ENCODE measurements at places on chromosomes 4 and X.
A peak's percentile ranks its signal among the peaks of the same experiment; 100 is the strongest.

- DNase-seq: no peak
These were observed 10.0 kb downstream of the ZFP42 start for GRCh38 chr4:188005561-188005960.

DNA sequence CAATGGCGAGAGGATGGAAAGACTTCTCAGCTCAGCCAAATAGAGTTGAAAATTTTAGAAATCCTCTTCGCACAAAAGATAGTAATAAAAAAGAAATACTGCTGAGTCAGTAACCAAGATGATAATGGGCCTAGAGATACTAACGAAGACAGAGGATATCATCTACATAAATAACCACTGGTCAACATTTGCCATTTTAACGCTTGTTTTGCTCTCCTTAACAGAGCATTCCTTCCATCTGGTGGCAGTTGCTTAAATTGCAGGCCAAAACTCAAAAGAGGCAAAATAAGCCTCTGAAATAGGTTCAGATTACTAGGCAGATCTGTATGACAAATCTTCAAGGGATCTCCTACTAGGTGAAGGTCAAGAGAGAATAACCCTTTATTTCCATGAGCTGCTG lies 51.7 kb upstream of the MCF2 start:
- DNase-seq: no peak

DNA sequence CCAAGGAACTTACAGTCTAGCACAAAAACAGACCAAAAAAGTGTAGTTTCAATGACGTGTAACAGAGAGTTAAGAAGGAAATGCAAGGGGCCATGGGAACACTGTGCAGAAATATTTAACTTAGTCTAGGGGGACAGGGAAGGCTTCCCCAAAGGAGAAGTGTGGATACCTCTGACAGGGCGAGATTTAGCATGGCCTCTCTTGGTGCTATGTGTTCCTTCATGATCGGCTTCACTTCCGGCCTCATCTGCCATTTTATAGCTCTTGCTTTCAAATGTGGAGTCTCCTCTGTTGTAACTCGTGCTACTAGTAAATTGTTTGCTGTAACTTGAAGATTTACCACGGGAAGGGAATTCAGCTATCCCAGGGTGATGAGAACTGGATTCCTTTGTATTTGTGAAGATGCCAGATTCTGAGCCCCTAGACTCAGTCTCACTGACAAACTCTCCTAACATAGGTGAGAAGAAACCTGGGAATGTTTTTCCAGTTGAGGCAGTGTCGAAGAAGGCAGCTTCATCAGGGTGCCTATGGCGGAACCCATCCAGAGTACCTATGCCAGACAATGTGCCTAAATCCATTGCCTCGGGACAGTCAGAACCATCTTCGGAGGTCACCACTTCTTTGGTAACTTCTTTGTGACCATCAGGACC lies 5.0 kb downstream of the FGA start:
- no peak for DNase-seq

DNA sequence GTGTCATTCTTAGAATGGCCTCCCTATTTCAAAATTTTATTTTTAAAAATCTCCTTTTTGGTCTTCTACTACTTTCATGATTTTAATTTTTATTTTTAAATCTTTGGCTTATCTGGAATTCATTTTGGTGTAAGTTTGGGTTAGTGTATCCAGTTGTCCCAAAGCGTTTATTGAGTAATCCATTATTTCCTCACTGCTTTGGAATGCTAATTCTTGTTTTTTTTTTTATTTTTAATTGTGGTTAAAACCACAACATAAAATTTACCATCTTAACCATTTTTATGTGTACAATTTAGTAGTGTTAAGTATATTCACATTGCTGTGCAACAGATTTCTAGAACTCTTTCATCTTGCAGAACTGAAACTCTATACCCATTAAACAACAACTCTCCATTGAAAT lies 8.7 kb downstream of the CITED1 start:
- no peak for DNase-seq

- peak; percentile 89 for DNase-seq
These were observed 201.1 kb upstream of the BCOR start for GRCh38 chrX:40298572-40299479.

DNA sequence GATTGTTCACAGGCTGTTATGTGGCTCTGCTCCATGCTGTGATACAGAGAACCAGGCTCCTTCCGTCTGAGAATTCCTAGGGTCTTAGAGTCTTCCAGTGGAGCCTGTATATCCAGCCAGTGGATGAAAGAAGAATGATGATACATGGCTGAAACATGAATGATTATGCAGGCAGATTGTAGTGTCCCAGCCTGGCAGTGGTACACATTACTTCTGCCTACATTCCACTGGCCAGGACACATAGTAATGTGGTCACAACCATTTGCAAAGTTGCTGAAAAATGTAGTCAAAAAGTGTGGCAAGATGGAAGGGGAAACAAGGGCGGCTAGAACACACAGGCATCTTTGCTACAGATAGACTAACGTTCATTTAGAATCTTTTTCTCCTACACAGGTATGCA lies 4.5 kb upstream of the GBA3 start:
- peak; percentile 62 for DNase-seq

DNA sequence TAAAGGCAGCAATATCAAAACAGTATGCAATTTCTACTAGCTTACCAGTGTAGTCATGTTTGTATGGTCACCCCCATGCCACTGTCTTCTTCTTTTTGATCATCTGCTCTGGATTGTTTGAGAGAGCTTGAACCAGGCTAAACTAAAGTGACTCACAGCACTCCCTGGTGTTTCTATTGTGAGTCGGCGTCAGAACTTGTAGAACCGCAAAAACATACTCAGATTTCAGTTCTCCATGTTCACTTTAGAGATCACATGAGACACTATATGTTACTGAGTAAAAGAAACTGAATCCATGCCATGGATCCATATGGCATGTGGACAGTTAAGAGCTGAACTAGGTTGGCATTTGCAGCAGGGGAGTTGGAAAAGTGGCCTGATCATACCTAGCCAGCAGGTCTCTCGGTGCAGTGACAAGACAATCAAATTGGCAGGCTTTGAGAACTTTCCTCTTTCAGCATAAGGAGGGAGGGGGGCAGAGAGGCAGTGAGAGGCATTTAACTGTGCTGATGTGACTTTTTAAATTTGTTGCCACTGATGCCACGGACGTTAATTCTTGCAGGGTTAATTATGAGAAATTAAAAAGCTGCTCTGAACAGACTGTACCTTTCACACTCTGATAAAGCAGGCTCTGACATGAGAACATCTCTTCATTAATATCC lies 88.4 kb downstream of the AFF2 start:
- DNase-seq: no peak

GRCh38 chr4:185275501-185275900 lies 66.1 kb downstream of the SNX25 start:
- no peak for DNase-seq

DNA sequence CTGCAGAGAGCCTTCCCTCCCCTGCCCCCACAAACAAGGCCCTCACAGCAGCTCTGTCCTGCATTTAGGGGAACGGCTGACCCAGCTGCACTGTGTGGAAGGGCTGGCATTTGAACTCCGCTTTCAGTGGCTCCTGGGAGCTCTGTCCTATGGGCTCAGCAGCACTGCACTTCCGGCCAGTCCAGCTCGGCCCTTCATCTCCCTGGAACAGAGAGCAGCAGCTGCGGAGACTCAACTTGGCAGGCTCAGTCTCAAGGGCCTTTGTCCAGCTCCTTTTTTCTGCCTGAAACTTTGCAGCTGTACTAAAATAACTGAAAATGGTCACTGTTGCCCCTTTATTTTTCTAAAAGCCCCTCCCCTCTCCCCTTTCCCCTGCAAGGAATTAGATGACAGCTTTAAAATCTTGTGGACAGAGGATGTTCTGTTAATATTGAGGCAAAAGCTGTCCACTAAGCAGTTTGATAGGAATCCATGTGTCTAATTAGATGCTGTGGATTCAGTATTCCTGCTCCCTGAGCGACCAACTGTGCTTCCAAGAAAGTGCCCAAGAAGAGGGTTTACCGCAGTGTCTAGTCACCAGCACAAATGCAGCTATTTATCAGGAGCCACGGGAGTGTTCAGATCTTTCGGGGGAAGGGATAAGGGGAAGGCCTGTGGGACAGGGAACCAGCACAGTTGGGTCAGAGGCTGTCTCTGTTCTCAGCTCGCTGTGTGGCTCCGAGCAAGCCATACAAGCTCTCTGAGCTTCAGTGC lies 133.1 kb downstream of the AFAP1 start:
- DNase-seq: peak; percentile 64

GRCh38 chr4:145799223-145799622 lies 119.3 kb downstream of the C4orf51 start:
- DNase-seq: no peak

DNA sequence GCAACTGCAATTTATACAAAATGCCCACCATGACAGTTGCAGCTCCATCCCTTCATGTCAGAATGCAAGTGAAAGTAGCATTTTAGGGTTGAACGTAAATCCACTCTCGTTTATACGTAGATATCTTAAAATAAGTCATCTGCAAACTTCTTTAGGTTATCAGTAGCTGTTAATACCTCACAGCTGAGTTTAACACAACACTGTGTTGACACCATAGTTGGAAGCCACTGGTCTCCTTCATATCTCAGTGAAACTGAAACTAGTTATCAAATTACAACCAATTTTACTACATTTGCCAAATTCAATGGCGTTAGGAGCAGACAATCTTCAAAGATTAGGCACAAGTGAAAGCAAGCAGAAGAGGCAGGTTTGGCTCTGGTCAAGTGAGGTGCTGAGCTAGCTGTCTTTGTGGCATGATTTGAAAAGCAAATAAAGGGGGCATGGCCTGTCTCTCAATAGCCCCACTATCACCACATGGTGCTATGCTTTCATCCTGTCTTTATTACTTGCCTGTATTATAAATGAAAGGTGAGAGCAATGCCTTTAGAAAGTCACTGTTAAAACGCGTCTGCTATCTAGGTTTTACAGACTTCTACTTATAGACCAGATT lies 12.3 kb downstream of the PPP3CA start:
- DNase-seq: no peak

GRCh38 chr4:7096236-7096635 lies 28.4 kb upstream of the GRPEL1 start:
- no peak for DNase-seq

- no peak for DNase-seq
These were observed 140.2 kb upstream of the KLF3 start for GRCh38 chr4:38523524-38524448.

- DNase-seq: peak; percentile 70
These were observed 586 bp downstream of the BCAP31 start for GRCh38 chrX:153723351-153724251.

GRCh38 chr4:44675366-44675765 lies 2.9 kb upstream of the GUF1 start:
- no peak for DNase-seq

DNA sequence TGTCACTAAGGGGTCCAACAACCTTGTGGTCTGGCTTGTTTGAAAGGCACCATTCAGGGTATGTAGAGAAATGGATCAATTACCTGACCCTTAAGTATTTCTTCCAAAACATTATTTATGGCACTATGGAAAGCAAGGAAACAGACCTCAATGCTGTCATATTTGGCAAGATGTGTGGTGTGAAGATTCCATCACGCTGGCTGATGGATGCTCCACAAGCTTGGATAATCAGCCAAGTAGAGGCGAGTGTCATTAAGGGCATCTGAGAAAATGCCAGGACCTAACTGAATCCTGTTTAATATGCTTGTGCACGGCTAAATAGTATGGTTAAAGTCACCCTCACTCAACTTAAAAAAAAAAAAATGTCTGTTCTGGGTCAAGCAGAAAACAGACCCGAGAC lies 120.7 kb downstream of the COMMD8 start:
- DNase-seq: no peak

- DNase-seq: no peak
These were observed 122.5 kb upstream of the CLNK start for GRCh38 chr4:10806953-10807645.

DNA sequence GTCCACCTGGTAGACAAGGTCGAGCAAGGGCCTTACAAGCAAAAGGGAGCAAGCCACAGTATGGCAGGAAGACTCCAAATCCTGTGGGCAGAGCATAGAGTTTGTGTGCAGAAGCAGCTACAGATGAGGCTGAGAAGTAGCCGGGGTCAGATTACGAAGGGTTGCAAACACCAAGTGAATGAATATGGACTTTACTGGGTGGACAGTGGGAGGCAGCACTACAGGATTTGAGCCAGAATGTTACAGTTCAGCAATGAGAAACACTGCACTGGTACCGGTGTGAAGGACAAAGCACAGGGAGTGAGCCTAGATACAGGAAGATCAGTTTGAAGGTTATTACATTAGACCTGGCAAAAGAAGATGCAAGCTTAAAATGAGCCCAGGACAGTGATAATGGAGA lies 46.1 kb upstream of the HOPX start:
- DNase-seq: peak; percentile 63

DNA sequence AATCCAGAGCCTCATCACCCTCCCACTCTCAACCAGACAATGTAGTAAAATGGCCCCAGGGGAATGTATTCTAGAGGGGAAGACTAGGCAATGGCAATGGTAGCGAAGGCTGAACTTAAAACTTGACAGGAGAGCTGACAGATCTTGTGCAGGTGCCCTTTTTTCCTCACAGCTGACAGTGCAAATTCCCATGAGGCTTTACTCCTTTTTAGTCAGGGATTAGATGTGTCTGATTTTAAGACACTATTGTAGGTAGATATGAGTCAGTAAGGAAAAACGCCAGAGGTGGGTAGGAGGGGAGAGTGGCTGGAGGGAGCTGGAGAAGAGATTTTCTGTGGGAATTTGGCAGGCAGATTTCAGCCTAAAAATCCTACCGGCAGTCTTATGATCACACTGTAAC lies 10.7 kb downstream of the CAPN6 start:
- DNase-seq: no peak

GRCh38 chr4:60721685-60722084 lies 478.4 kb upstream of the ADGRL3 start:
- DNase-seq: no peak

GRCh38 chr4:180101348-180102083 lies 2141.7 kb upstream of the TENM3 start:
- no peak for DNase-seq

GRCh38 chrX:7690842-7691241 lies 152.1 kb upstream of the VCX start:
- DNase-seq: peak; percentile 59

GRCh38 chr4:4521136-4521535 lies 20.7 kb downstream of the STX18 start:
- no peak for DNase-seq

DNA sequence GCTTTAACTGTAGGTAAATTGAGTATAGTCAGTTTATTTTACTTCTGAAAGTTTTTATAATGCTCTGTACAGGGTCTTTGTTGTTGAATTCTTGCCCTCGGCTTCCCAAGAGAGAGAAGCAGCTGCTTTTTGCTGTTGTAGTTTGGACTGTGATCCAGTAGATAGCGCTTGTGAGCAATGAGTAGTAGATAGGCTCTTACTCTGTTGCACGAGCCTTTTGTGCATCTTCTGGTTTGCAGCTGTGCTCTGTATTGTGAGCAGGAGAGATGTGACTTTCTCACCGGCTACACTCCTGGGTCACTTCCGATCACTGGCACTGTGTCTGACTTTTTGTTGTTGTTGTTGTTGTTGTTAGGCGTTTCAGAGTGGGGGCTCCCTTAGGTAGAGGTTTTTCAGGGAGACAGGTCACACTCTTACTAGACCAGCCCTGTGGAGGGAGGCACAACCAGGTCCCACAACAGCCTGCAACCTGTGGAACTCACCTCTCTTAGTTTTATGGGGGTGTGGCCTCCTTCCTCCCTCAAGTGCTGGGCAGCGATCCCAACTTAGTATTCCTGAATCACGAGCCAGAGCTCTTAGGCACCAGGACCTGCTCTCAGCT lies 822.1 kb upstream of the GALNTL6 start:
- DNase-seq: peak; percentile 64

- DNase-seq: no peak
These were observed 2.3 kb downstream of the TXK start for GRCh38 chr4:48131736-48132135.
